ENCODE measurements at places on chromosomes 13 and 19. TPM values are rescaled to one million over a fixed set of nuclear protein-coding genes. Genes with fewer than 3 reads are reported as not detected.

- no peak for DNase-seq
These were observed 1567.0 kb upstream of the SPRY2 start for GRCh38 chr13:81907787-81908372.

GRCh38 chr19:31064491-31064890, 284.7 kb downstream of the TSHZ3 start:
- DNase-seq = no peak

RFPL4A gene
- not detected for polyA plus RNA-seq

ZNF763 gene
- polyA plus RNA-seq = 0.87 TPM

RAB3A gene
- polyA plus RNA-seq = 16.7 TPM

- peak; percentile 77 for DNase-seq
These were observed at the start of gene NFIX for GRCh38 chr19:12994701-12995595. Gene NFIX (plus strand): TSS chr19:12995475. CDS start chr19:12995838, 363 bp downstream.

SGCG gene
- polyA plus RNA-seq = 26.9 TPM
